ENCODE measurements at places on chromosomes 12 and 14.

GRCh38 chr12:131011165-131012079 lies 57.7 kb downstream of the ADGRD1 start:
- DNase-seq = no peak

DNA sequence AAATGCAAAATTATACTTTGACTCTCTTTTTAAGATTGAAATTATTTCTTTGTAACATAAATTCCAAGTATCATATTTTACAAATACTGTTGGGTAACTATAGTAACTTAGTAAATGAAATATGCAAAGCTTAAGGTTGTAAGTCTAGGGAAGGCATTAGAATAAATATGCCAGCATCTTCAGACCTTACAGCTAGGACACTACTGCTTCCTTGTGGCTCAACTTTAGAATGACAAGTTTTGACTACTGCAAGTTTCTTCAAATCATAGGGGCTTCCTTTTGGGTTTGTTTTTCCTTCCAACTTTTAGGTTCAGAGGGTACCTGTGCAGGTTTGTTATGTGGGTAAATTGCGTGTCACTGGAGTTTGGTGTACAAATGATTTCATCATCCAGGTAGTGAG lies 17.7 kb upstream of the ANP32D start:
- peak; percentile 6 for DNase-seq

DNA sequence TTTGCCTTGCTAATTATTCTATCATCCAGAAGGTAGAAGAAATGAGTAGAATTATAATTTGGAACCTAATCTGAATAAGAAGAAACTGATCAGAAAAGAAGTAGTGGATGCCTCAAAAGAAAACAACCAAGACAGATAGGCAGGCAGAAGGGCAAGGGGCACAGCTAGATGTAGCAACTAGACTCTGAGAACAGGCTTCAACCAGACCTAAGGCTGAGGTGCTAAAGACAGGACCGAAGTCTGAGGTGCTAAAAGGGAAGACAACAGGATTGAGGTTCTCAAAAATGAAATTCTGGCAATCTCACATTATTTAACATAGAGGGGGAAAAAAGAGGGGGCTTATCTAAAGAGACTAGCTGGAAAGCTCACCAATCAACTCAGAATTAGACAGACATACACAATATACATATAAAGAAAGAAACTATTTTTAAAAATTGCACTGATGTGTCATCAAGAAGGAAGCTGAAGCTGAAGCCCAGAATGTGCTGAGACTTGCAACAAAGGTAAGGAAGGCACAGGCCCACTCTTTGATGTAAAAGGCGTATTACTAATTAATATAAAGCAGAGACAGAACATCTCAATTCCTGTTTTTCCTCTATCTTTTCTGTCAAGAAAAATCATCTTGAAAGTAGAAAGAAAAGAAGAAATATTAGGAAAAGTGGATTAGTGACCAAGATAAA lies 43.8 kb upstream of the CSRNP2 start:
- no peak for DNase-seq

DNA sequence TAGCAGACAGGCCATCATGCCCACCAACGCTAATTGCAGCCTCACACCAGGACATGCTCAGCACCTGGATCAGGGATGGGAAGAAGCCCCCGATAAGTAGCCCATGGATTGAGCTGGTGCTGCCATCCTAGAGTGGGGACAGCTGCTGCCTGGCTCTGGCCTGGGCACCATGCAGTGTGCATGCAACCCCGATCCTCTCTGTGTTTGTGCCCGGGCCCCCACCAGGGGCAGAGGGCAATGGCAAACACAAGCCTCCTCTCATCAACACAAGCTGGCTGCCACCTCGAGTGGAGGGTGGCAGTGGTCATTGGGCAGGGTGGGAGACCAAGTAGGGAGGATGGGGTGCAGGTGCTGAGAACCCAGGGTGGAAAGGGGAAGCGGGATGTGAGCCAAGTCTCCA lies 23.3 kb upstream of the SOCS2 start:
- DNase-seq = no peak

GRCh38 chr14:93792391-93792790 lies 4.1 kb upstream of the PRIMA1 start:
- DNase-seq = no peak
